ENCODE measurements at places on chromosomes 6 and 20. TPM values are rescaled to one million over a fixed set of nuclear protein-coding genes. Genes with fewer than 3 reads are reported as not detected.

The CLIC5 gene
- total RNA-seq = 6.5 TPM

The PLN gene
- not detected for total RNA-seq

The FAM83C gene
- not detected for total RNA-seq

The HRH3 gene
- total RNA-seq = not detected

The HSD17B8 gene
- 25.4 TPM for total RNA-seq

The SLC35B2 gene
- 32.6 TPM for total RNA-seq

The GABRR1 gene
- not detected for total RNA-seq

The PTCHD4 gene
- not detected for total RNA-seq

The CST5 gene
- total RNA-seq = not detected

The NKAIN2 gene
- not detected for total RNA-seq

The ERVFRD-1 gene
- not detected for total RNA-seq

The PACRG gene
- not detected for total RNA-seq

The ADGRF5 gene
- total RNA-seq = not detected

The MYT1 gene
- not detected for total RNA-seq

The MCCD1 gene
- total RNA-seq = not detected

The HSPA12B gene
- total RNA-seq = not detected

The CCDC28A gene
- total RNA-seq = 14.6 TPM

The IFNGR1 gene
- 18.4 TPM for total RNA-seq

The PSORS1C2 gene
- total RNA-seq = not detected

The PRRT1 gene
- 0.61 TPM for total RNA-seq

The TPD52L1 gene
- total RNA-seq = 0.34 TPM

The LYRM4 gene
- total RNA-seq = 55.8 TPM

The CPXM1 gene
- total RNA-seq = 1.7 TPM

The VSX1 gene
- total RNA-seq = not detected

The CLVS2 gene
- not detected for total RNA-seq

The SLC16A10 gene
- 5.3 TPM for total RNA-seq

The TGM6 gene
- not detected for total RNA-seq

The APOM gene
- total RNA-seq = 2.2 TPM

The C20orf204 gene
- total RNA-seq = 2.6 TPM

The PRPH2 gene
- not detected for total RNA-seq

The DEFB132 gene
- not detected for total RNA-seq

The MYBL2 gene
- 92.0 TPM for total RNA-seq

The OR12D1 gene
- not detected for total RNA-seq

The CGA gene
- not detected for total RNA-seq

The DDO gene
- not detected for total RNA-seq

The ADAM33 gene
- not detected for total RNA-seq

All from activated CD8-positive, alpha-beta memory T cell treated with anti-CD3 and anti-CD28 coated beads for 36 hours (primary cell).